Activated T-helper 1 cell treated with anti-CD3 and anti-CD28 coated beads, Interleukin-2, amount 50 U/mL, for 16 hours (primary cell): ENCODE measurements at places on chromosomes 16 and 17.

GRCh38 chr17:29176558-29177351 lies 3.4 kb downstream of the MYO18A start:
- DNase-seq = peak; percentile 46

- DNase-seq = no peak
These were observed 66.6 kb downstream of the SIAH1 start for GRCh38 chr16:48318630-48319029.

DNA sequence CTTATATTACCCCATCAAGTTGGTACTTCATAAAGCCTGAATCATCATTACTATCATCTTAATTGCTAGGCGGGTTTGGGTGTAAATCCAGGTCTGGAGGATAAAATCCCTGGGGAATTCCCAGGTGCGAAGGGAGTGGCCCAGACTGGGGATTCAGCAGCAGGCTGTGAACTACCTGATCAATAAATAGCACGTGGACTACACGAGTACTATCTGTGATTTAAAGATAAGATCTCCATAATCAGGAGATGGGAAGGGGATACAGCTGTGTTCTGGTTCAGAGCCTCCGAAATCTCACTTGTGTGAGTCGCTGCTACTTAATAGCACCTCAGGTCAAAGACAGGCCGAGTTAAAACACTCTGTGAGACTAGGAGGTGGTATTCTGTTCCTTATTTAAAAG lies 512.6 kb upstream of the ZFHX3 start:
- no peak for DNase-seq

GRCh38 chr17:66957951-66958579 lies 6.4 kb upstream of the CACNG4 start:
- DNase-seq = no peak

DNA sequence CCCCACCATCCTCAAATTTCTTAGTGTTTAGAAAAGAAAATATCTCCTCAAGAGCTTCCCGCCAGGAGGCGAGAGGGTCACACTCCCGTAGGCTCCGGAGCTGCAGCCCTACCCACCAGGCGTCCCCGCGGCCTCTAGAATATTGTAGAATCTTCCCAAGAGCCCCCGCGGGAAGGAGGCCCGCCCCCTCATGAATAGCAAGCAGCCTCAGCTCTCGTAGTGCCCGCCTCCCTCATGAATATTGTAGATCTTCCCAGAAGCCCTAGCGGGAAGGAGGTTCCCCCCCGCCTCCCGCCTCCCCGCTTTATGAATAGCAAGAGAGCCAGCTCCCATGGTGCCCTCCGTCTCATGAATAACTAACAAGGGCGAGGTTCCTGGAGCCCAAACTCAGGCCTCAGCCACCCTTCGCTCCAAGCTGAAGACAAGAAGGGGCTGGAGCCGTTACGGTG lies at the start of gene FBXO47:
Gene FBXO47 (minus strand): TSS at position 114 of the 449 bp plus-strand sequence. CDS start 4,378 bp downstream, outside the sequence.
- peak; percentile 58 for DNase-seq

- no peak for DNase-seq
These were observed 159.3 kb downstream of the PARN start for GRCh38 chr16:14470788-14471187.

GRCh38 chr17:75876938-75877751 lies 1.2 kb downstream of the TRIM47 start:
- DNase-seq = no peak

GRCh38 chr16:4019371-4019791 lies 96.9 kb downstream of the ADCY9 start:
- no peak for DNase-seq

GRCh38 chr16:7271486-7271885 lies 61.2 kb upstream of the RBFOX1 start:
- DNase-seq = no peak

DNA sequence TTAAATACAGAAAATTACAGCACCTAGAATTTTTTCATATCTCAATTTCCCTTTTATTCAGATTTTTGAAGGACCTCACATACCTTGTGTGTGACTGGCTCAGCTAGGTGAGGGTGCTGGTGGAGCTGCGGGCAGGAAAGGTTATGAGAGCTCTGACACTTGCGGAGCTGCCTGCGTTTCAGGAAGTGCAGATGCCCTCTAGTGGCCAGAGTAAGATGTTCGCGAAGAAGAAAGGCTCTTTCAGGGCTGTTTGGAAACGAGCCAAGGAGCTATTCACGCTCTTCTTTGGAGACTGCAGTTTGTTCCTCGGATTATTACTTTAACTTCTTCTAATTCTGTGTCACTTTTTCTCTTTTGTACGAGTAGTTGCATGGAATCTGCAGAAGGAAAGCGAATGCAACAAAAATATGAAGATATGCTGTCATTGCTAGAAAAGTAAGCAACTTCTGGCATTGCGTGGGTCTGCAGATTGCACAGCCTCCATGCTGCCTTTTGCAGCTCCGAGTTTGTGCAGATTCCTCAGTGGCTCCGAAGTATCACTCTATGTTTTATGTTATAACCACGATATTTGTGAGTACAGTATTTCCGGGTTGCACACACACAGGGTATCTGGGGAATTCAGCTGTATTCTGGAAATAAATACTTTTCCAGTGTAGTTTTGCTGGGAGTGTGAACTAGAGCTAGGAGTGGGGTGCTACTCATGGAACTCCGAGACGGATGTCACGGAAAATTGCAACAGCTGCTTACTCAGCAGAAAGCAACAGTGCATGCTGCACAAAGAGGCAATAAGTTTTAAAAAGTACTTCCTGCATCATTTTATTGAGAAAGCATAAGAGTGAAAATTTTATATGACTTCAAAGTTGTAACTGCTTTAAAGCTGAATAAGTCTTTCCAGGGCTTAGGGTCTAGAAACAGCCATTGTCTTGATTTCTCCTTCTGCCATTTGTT lies 46.3 kb downstream of the DNAH9 start:
- DNase-seq = no peak

GRCh38 chr17:33976831-33977230 lies 278.3 kb upstream of the CCL2 start:
- DNase-seq = no peak

DNA sequence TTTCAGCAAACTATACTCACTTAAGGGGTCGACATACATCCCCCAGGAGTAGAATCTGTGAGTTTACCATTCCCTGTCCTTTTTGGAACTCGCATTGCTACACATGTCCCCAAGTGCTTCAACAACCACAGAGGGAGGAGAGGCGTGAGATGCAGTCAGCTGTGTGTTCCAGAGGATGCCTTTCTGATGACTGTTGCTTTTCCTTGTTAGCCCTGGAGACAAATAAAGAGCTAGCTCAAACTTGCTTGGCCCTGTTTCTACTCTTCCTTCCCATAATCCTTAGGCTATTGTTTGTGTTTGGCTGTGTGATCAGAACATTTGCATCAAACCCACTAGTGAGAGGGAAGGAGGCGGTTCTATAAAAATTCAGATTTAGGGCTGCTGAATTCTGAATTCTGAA lies 264.0 kb downstream of the ENGASE start:
- no peak for DNase-seq

DNA sequence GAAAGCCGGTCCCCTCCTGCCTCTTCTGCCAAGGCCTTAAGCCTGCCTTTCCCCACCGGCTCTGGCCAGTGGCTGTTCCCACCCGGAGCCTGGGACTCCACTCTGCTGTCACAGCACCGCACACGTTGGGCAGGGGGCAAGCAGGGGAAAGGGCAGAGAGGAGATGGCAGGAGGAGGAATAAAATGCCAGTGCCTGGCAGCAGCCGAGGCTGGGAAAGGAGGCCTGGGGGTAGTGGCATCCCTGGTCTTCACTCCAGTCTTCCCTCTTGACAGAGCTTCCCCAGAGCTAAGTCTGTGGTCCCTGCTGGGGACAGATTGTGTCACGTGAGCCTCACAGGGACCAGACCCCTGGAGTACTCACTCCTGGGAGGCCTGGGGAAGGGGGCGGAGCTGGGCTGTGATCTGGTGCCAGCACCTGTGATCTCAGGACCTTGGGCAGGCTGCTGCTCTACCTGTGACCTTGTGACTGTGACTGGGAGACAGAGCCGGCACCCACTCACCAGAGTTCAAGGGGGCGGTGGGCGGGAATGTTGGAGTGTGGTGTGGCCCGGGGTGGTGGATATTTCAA lies 97.2 kb upstream of the GSE1 start:
- DNase-seq = no peak

DNA sequence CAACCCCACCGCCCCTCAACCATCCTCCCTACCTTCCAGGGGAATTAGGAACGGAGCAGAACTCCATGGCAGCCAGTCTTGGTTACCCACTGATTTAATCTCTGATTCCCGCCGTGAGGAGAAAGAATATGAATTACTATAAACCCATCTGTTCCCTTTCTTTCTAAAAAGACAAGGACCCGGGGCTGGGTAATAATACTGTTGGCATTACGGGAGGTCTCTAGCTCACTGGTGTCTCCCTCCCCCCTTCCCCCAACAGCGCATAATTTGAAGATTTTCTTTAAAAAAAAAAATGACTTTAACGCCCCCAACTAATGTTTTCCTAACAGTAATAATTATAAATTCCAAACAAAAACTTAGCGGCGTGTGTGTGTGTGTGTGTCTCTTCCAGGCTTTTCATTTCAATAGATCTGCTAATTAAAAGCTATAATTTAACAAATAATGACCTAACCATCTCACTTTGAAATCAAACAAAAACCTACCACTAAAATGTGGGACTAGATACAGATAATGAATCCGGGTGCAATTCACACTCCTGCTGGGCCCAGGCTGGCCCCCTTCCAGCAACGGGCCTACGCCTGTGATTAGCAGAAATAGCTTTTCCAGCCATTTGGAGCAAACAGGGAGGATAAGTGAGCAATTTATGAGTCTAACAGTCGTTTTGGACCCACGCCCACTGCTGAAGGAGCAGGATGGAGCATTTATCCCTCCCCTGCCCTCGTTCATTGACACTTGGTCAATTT lies 18.2 kb upstream of the BHLHA9 start:
- DNase-seq = no peak

GRCh38 chr16:525123-525519 lies 2.4 kb upstream of the CAPN15 start:
- DNase-seq = no peak

DNA sequence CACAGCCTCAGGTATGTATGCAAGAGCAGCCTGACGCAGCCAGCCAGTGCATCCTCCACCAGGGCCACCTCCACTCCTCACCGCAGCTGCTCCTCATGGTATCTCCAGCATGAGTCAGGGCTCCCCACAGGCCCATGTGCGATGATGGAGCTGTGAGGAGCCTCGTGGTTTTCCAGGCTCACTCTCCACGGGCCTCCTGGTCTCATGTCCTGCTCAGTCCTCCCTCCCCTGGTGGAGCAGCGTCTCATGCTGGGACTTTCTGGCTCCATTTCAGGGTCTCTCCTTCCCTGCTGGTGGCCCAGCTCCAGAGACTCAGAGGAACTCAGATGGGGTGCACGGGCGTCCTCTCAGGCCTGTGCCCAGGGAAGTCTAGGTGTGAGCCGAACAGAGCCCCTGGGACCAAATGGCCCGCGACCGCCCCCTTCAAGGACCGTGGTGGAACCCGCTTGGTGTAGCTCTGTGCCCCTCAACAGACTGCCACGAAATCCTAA lies 70.4 kb downstream of the METRNL start:
- DNase-seq = no peak

- DNase-seq = no peak
These were observed 9.2 kb upstream of the PRR29 start for GRCh38 chr17:63988741-63989621.

DNA sequence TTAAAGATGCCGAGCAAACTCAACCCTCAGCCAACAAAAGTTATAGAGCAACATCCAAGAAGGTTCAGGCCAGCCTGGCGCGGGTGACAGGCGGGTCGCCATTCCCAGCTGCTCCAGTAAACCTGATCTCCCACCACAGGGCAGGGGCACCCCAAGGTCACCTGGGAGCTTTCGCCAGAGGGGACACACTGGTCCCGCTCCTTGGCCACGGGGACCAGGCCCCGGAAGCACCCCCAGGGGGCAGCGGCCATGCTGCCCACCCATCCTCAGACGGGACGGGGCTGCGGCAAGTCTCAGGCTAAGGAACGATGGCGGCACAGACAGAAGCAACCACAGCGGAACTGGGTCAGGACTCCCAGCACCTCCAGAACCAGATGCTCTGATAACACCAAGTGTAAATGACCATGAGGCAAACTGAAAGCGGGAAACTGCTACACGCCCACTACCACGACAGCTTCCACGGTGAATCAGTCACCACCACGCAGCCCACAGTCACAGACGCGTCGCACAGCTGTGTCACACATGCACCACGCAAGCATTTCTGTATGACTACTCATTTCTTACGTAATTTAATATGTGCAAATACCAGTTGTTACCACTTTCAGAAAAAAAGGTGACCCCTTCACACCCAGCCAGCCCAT lies 14.1 kb upstream of the CCDC154 start:
- no peak for DNase-seq

GRCh38 chr17:1714427-1714979 lies 4.3 kb upstream of the TLCD2 start:
- DNase-seq = no peak

DNA sequence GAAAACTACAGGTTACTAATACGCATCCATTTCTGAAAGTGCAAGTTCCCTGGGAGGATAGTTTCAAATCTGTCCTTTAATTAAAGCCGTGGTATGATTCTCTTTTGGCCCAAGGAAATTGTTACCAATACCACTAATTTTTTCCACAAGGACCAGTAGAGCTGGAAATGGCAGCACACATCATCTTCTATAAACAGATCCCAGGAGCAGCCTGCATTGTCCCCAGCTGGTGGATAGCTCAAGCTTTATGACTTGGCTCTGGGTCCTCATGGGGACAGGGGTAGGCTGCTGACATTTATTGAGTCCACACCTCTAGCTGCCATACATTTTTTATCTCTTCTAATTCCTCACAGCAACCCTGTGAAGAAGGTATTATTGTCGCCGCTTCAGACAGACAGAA lies 35.8 kb upstream of the BHLHA9 start:
- no peak for DNase-seq

DNA sequence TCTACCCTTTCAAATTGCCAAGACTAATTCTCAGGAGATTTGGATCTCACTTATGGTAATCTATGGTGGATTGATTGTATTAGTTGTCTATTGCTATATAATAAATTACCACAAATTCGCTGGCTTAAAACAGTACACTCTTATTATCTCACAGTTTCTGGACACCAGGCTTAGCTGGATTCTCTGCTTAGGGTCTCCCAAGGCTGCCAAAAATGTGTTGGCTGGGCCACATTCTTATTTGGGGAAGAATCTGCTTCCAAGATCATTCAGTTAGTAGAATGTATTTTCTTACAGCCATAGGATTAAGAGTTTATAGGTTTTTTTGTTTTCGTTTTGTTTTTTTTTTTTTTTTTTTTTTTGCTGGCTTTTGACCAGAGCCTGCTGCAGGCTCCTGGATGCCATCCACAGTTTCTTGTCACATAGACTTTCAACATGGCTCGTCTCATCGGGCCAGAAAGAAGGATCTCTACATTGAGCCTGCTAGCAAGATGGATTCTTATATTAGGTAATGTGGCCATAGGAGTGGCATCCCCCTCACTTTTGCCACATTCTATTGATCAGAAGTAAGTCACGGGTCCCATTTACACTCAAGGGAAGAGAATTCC lies 415.3 kb downstream of the KIF2B start:
- DNase-seq = no peak

GRCh38 chr17:60443713-60444112 lies 21.4 kb downstream of the CHCT1 start:
- DNase-seq = no peak

- DNase-seq = peak; percentile 2
These were observed 42.0 kb downstream of the ADCY7 start for GRCh38 chr16:50308237-50308965.

GRCh38 chr17:64749306-64749705 lies 87.2 kb upstream of the SMURF2 start:
- no peak for DNase-seq

- no peak for DNase-seq
These were observed 244.9 kb downstream of the PRKCA start for GRCh38 chr17:66547151-66547865.

- no peak for DNase-seq
These were observed 231.3 kb downstream of the ENGASE start for GRCh38 chr17:79305768-79306423.

- DNase-seq = no peak
These were observed 49.0 kb upstream of the CHMP6 start for GRCh38 chr17:80942423-80943345.
